ENCODE measurements at places on chromosomes 1 and 21.

DNA sequence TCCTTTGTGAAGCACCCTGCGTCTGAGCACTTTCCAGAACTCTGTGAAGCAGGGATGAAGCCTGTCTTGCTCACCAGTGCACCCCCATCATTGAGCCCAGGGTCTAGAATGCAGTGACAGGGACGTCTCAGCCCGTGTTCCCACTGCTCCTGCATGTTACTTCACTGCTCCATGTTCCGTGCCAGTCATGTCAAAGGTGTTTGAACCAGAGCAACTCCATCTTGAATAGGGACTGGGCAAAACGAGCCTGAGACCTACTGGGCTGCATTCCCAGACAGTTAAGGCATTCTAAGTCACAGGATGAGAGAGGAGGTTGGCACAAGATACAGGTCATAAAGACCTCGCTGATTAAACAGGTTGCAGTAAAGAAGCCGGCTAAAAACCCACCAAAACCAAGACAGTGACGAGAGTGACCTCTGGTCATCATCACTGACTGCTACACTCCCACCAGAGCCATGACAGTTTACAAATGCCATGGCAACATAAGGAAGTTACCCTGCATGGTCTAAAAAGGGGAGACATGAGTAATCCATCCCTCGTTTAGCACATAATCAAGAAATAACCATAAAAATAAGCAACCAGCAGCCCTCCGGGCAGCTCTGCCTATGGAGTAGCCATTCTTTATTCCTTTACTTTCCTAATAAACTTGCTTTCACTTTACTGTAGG is 63.2 kb downstream of the SDC3 start:
- no peak for DNase-seq

- DNase-seq, result no peak
Measured at GRCh38 chr1:36859926-36860325, 174.4 kb downstream of the GRIK3 start.

- peak; percentile 45 for DNase-seq
Measured at GRCh38 chr1:214989341-214989740, 93.2 kb upstream of the KCNK2 start.

- DNase-seq, result no peak
Measured at GRCh38 chr1:66271904-66272254, 262.1 kb upstream of the SGIP1 start.

GRCh38 chr1:24308365-24309015 is 10.7 kb upstream of the GRHL3 start:
- DNase-seq, result no peak

- no peak for DNase-seq
Measured at GRCh38 chr1:71167505-71167904, 86.7 kb upstream of the ZRANB2 start.

- no peak for DNase-seq
Measured at GRCh38 chr1:79896140-79896539, 889.6 kb upstream of the ADGRL4 start.

Measured in amniotic stem cell (primary cell).